ENCODE measurements at places on chromosomes 3 and 15.

- no peak for DNase-seq
These were observed 55.2 kb downstream of the PCSK6 start for GRCh38 chr15:101434032-101434920.

DNA sequence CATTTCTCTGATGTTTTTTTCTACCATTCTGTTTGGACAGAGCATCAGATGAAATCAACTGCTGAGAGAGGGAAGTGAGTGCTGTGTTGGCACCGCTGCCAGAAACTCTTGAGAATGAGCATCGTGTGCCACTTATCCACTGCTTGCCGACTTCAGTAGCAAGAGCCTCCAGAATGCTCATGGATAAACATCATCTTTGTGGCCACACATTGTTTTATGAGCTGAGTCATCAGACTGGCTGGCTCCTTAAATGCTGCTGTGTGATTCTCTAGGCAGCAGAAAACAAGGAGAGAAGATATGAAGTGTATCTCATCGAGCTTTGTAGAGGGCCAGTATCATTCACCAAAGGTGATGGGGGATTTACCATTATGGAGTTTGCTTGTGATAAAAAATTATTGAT is 3.4 kb upstream of the DOCK3 start:
- no peak for DNase-seq

DNA sequence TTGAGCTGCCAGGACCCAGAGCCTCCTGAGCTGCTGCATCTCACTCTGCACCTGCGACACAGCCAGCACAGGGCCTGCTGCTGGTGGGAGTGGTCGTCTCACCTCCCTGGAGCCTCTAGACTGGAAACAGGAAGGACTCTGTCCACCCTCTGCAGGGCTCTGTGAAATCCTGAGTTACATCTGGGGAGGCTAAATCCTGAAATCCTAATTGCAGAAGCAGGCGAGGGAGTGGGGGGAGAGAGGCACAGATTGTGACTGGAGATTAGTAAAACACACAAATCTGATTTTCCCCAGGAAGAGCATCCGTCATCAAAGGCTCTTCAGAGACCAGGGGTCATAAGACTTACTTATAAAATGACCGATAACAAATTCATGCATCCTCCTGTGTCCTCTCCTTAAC is 31.6 kb upstream of the GABRG3 start:
- DNase-seq = no peak

DNA sequence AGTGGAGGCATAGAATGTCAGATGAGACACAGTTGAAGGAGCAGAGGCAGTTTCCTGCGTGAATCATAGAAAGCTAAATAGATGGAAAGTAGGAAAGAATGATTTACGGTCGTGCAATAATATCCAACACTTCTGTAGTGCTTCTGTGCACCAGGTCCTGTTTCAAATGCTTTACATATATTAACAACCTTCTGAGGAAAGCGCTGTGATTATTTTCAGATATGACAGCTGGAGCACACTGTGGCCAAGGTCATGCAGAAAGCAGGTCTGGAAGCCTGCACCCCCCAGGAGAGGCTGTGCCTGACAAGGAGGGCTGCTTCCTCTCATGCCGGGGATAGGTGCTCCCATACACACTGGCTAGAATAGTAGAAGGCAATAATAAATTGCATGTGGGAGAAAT is 104.5 kb downstream of the CHRNA7 start:
- no peak for DNase-seq

DNA sequence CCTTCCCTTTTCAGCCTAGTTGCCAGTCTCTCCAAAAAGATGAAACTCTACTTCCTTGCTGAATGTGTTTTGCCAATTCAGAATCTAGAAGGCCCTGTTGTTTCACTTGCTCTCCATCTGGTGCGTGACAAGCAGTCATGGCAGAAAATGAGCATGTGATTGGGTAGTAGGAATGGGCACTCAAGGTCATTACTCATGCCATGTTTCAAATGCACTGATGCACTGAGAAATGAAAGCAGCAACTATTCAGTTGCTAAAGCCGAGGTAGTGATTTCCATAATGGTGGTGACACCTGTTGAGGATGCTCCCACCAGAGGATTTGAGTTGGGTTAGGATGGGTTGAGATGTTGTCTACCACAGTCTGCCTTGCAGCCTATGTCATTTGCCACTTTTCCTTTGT is 12.7 kb downstream of the ZBTB38 start:
- DNase-seq = no peak

DNA sequence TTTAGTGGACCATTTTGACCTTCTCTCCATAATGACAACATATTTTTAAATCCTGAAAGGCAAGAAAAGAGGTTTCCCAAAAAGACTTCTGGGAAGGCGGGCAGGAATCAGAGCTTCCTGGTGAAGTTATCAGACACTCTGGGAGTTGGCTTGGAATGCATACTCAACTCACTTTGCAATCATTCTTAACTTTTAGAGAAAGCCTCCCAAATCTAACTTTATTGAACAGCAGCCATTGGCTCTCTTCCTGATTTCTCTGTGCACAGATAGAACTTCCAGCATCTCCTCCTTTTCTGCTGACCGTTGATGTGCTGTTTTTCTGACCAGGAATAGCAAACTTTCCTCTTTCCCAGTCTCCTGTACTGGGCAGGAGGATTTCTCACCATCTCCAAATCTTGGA is 44.6 kb downstream of the PLCL2 start:
- no peak for DNase-seq

GRCh38 chr3:46551615-46552014 is 14.5 kb downstream of the LRRC2 start:
- DNase-seq = no peak

DNA sequence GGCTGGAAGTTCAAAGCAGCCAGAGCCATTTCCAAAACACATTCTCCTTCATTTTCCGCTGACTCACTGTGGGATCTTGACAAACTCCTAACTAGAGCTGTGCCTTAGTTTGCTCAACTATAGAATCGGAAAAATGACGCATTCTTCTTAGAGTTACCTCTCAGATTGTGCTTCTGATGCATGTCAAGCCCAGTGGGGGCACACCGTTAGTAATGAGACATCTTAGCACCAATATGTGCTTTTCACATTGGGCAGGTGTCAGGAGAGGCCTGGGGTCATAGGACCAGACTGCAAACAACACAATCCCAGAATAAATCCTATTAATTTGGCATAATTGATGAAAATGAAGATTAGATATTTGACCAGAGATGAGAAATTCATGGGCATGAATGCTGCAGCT is 71.3 kb upstream of the UBE3A start:
- DNase-seq = no peak

- no peak for DNase-seq
These were observed 422.3 kb upstream of the ROBO1 start for GRCh38 chr3:80190051-80190450.

DNA sequence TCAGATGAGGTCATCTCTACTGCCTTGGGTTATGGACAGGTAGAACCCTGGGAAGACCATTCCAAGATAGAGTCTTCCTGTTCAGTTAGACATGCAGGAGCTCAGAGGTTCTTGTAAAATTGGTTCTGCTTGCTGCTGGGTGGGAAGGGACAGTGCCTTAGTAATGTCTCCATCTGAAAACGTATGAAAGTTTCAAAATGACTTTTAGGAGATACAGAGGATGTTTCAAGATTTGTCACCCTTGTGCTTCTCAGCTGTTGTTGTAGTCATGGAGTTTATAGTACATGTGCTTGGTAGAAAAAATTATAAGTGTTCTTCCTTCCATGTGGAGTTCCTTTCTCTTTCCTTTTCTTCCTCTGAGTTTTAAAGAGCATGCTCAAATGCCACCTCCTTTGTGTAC is 885.2 kb upstream of the CFAP20DC start:
- no peak for DNase-seq

- DNase-seq = no peak
These were observed 988.8 kb upstream of the NR2F2 start for GRCh38 chr15:95341686-95342085.

DNA sequence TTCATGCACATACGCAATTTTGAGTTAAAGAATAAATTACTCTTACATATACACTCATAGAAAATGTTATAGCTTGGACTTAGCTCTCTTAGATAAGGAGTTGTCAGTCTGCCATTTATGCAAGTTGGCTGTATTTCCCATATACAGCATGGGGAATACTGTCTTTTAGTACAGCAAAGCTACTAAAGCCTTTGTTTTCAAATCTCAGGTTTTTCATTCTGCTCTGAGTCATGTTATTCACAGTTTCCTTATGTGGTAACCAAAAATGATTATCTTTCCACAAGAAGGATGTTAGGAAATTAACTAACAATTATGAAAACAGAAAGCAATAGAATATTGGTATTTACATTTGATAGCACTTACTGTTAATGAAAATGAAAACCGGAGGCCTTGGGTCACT is 4.3 kb upstream of the TIPARP start:
- DNase-seq = no peak

- no peak for DNase-seq
These were observed 14.4 kb upstream of the ACAN start for GRCh38 chr15:88788816-88789215.

GRCh38 chr3:135191708-135192107 is 396.6 kb downstream of the EPHB1 start:
- DNase-seq = no peak

DNA sequence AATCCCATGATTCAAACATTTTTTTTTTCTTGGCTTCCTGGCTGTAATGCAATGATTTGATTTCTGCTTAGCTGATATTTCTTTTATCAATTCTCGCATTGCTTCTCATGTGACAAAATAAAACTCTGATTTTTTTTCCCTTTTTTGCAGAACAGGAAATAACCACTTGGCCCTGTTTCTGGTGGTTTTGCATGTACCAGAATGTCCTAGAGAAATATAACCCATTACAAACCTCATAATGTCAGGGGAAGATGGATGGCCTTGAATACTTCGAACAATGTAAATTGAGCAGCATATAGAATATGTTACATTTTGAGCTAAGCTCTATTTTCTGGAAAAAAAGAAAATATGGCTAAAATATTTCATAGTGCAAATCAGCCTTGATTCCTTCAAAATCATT is 275.6 kb downstream of the RAP2B start:
- DNase-seq = no peak

- DNase-seq = no peak
These were observed 335.1 kb upstream of the THRB start for GRCh38 chr3:24829629-24830229.

Data from stimulated activated CD8-positive, alpha-beta memory T cell treated with anti-CD3 and anti-CD28 coated beads, Interleukin-4, amount 100 ng/mL, for 24 hours (primary cell).